ENCODE measurements at places on chromosomes 5 and 9.

DNA sequence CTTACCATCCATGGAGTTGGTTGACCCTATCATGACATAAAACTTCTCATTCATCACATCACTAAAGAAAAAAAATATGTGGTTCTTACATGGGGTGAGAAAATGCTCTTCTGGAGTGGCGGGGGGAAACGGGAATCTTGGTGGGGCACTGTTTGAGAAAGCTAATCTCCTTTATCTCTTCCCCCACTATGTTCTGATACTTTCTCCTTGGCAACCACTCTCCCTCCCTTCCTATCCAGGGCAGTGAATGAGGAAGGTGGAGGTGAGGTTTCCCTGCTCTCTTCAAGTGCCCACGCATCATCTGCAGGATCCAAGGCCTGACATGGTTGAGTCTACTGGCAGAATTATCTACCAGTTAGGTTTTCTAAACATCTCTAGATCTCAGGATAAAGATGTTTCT lies 220.8 kb upstream of the TBCA start:
- no peak for DNase-seq

DNA sequence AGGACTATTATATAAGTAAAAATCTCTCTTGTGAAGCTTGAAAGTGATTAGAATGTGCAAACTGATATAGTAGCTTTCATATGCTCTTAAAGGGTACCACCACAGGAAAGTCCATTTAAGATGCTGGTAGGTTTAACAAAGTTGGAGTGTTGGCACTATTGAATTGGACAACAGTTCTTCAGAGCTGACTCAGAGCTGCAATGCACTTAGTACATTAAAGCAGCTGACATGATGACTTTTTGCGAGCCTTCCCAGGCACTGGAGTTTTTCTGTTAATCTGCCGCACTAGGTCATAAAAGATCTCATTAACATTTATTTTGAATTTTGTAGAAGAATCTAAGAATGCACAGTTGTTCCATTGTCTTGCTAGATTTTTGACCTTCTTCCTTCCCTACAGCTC lies 243.8 kb downstream of the ADAMTSL1 start:
- DNase-seq: no peak

GRCh38 chr5:20335978-20336377 lies 348.0 kb upstream of the CDH18 start:
- DNase-seq: no peak

- no peak for DNase-seq
Observed at GRCh38 chr5:127340606-127341005, 50.0 kb downstream of the MEGF10 start.

DNA sequence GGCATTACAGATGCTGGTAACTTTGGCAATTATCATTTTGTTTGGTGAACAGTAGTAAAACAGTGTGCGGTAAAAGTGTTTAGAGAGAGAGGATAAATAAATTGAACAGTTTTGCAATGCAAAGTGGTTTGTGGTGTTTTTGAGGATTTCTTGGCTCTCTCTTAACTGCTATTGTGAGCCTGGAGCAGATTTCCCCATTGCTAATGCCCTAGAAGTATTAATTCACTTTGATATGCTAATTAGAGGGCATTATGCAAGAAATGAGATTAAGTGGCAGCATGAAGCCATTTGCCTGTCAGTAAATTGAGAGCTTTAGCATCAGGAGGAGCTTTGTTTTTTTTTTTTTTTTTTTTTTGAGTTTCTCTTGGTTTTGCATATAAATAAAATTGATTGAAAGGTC lies 8.2 kb downstream of the PBX3 start:
- no peak for DNase-seq

GRCh38 chr9:78479441-78479840 lies 182.5 kb downstream of the PSAT1 start:
- no peak for DNase-seq

DNA sequence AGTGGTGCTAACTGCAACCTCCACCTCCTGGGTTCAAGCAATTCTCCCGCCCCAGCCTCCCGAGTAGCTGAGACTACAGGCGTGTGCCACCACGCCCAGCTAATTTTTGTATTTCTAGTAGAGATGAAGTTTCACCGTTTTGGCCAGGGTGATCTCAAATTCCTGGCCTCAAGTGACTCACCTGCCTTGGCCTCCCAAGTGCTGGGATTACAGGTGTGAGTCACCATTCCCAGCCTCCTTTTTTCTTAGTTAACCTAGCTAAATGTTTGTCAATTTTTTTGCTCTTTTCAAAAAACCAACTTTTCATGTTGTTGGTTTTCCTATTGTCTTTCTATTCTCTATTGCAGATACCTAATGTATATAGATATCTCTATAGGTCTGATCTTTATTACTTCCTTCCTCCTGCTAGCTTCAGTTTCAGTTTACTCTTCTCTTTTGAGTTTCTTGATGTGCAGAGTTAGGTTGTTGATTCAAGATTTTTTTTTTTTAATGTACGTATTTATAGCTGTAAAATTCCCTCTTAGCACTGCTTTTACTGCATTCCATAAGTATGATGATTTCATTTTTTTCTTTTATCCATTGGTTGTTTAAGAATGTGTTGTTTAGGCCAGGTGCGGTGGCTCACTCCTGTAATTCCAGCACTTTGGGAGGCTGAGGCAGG lies 32.9 kb downstream of the FGD3 start:
- DNase-seq: no peak

- DNase-seq: no peak
Observed at GRCh38 chr5:156188016-156188415, 138.9 kb upstream of the SGCD start.

- no peak for DNase-seq
Observed at GRCh38 chr9:7055171-7055903, 297.6 kb downstream of the KDM4C start.

DNA sequence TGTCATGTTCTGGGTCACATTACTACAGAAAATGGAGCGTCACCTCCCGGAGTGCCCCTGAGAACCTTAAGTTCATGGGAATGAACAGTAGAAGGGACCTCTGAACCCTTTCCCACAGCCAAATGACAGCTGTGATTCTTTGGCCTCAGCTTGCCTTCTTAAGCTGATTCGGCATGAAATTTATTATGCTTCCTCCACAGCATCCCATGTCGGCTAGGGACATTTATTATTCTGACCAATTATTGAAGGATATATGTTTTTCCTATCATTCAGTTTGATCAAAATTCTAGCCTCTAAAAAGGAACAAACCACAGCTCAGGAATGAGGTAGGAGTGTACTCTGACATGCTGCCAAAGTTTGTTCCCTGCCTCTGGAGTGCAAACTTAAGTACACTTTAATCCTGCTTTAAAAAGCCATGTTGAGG lies 440.6 kb downstream of the CETN3 start:
- DNase-seq: no peak

DNA sequence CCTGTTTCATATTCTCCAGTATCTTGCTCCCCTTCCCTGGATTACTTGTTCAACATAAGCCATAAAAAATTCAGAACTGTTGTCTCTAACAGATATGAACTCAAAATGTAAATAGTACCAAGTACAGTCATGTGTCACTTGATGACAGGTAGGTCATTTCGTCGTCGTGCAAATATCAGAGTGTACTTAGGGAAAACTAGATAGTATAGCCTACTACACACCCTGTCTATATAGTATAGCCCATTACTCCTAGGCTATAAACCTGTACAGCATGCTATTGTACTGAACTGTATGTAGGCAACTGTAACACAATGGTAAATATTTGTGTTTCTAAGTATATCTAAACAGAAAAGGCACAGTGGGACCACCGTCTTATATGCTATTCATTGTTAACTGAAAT lies 39.1 kb downstream of the SMIM15 start:
- DNase-seq: no peak

GRCh38 chr5:170633235-170634081 lies 129.6 kb downstream of the KCNIP1 start:
- DNase-seq: peak; percentile 83

DNA sequence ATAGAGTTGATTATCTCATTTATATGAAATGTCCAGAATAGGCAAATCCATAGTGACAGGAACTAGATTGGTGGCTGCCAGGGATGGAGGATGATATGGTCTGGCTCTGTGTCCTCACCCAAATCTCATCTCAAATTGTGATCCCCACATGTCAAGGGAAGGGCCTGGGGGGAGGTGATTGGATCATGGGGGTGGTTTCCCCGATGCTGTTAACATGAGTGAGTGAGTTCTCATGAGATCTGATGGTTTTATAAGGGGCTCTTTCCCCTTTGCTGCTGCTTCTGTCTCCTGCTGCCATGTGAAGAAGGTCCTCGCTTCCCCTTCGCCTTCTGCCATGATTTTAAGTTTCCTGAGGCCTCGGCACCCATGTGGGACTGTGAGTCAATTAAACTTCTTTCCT lies 21.4 kb downstream of the EEIG1 start:
- no peak for DNase-seq

DNA sequence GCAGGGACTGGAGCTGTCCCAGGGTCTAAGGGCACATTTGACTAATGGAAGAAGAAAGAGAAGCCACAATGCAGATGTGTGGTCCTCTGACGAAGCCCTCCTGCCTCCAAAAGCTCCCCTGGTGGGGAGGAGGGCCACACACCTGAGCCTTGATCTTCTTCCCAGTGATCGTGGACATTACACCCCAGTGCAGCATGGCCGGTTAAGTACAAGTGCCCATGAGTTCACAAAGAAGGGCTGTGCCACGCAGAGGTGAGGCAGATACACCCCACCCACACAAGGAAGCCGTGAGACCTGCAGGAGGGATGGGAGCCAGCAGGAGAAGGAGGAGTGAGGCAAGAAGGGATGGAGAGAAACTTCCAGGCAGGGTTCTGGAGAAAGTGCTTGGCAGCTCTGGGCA lies 199.0 kb upstream of the MVB12B start:
- DNase-seq: no peak

DNA sequence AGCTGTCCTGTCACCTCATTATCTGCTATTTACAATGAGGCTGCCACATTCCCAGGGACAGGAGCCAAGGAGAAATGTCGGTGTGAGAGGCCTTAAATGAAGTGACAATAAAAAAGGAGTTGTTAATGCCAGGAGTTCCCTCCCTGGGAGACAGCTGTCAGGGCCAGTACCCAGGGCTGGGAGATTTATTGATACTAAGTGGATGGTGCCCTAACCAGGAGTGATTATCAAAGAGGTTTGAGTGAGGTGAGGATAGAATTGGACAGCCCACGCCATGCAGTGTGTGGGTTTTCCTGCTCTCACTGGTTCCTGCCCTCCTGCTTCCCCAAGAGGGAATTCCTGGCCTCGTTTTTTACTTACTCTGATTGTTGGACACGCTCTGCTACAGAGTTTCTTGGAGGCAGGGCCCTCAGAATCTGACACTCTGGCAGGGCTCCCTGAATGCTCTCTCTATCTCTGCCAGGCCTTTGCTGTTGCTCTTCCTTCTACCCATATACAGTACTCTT lies 150.8 kb downstream of the GRIA1 start:
- no peak for DNase-seq

GRCh38 chr5:154369682-154370081 lies 76.1 kb upstream of the SAP30L start:
- DNase-seq: no peak

- no peak for DNase-seq
Observed at GRCh38 chr5:14901462-14902051, 30.0 kb upstream of the ANKH start.

GRCh38 chr5:123681061-123681460 lies 169.1 kb downstream of the CSNK1G3 start:
- no peak for DNase-seq

DNA sequence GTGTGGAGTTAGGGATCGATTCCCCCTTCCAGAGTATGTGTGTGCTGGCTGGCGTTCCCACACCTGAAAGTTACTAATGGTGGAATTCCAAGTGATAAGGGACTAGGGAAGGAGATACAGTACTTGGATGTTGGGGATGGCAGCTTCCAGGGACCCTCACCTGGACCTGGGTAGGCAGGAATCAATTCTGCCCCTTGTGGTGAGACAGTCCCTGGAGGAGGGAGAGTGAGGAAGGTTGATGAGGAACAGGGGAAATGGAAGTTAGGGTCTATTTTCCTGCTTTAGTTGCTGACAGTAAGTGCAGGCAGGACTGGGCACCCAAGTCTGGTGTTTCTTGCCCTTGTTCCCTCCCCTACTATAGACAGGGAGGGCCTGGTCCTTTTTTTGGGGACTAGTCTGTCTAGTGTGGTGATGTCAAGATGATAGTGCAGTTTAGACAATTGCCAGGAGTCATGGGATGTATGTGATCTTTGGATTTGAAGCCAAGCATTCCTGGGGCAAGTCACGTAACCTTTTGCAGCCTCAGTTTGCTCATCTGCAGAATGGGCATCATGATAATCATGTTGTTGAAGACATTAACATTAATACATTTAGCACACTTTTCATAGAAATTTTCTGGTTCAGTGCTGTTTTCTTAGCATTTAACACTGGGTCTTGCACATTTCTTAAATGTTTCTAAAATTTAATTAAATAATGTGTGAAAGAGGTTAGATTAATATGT lies 51.7 kb downstream of the DAB2IP start:
- no peak for DNase-seq

DNA sequence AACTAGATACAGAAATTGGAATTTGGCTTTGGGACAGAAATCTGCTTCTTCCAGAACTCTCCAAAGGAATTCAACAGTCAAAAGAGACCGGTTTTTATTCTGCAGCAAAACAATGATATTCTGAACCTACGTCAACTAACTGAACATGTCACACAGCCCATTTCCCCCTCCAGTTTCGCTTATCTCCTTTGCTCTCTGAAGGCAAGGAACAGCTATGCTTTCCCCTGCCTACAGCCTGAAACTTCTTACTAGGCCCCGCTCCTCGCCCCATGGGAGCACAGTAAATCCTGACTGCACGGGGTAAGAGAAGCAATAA lies 488 bp downstream of the SKIC3 start:
- peak; percentile 55 for DNase-seq

- DNase-seq: no peak
Observed at GRCh38 chr9:38207247-38207778, 138.3 kb upstream of the SHB start.

DNA sequence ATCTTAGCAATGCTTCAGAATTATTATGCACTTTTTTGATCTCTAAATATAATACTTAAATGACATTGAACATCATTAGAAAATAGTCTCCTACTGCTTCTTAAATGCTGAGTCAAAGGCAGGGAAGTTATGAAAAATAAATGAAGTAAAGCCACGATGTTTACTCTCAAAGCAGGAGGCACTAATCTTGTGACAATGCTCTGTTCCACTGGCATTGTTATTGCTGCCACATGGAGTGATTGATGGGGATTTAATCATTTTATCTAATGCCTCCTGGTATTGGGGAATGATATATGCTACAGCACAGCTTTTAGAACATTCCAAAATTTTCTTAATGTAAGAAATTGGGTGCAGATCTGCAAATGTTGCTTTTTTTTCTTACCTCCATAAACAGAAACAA lies 1655.4 kb upstream of the NUDT12 start:
- DNase-seq: no peak

DNA sequence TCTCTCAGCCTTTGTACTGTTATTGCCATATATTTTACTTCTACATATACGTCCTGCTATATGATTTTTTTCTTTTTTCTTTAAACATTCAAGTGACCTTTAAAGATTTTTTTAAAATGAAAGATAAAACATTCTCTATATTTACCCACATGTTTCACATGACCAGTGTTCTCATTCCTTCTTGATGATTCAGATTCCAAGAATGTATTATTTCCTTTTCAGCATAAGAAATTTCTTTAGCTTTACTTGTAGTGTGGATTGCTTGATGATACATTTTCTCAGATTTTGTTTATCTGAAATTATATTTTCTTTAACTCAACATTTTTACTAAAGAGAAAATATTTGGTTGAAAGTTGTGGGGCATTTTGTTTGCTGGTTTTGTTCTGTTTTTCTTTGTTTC lies 792.1 kb downstream of the BRINP1 start:
- DNase-seq: no peak
